ENCODE measurements at places on chromosomes 12 and 14.

DNA sequence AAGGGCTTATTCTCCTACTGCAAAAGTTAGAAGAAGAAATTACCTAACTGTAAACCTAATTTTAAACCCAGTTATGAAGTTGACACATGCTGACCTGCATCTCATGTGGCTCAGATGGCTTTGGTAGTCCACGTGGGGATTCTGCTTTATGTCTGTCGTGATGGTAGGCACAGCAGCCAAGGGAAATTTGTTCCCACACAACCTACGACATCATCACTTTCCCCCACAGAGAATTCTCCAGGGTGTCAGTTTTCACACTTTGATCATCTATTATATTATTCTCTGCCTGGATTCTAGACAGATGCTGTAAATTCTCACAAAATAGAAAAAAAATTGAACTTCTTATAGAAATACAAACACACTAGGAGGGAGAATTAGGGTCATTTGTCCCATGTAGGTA, 70.6 kb downstream of the PTHLH start:
- DNase-seq: no peak

GRCh38 chr12:71420775-71421406, 18.7 kb upstream of the LGR5 start:
- no peak for DNase-seq

GRCh38 chr14:42719391-42719790, 1112.7 kb downstream of the LRFN5 start:
- no peak for DNase-seq

DNA sequence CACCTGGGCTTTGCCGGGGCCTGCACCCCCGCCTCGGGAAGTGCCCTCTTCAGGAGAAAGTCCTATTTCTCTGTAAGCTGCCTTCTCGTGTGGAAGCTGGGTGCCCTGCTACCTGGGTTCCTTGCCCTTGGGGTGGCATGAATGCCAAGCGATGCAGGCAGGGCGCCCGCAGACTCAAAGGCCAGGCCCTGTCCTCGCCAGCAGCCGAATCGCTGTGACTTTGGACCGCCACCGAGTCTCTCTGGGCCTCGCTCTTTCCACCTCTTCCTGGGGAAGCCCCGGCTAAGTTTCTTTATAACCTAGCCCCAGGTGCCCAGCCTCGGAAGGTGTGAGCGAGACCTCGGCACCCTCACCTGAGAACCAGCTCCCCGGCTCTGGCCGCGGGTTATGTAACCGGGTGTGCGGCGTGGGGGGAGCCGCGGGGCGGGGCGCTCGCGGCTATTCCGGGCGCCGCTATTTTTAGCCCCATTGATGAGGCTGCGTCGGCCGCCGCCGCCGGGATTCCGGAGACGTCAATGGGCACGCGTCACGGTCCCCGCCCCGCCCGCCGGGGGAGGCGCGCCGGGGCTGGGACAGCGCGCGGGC, 14.6 kb upstream of the NR4A1 start:
- DNase-seq: peak; percentile 80

- no peak for DNase-seq
Observed at GRCh38 chr12:16612647-16613046, 6.7 kb upstream of the LMO3 start.

DNA sequence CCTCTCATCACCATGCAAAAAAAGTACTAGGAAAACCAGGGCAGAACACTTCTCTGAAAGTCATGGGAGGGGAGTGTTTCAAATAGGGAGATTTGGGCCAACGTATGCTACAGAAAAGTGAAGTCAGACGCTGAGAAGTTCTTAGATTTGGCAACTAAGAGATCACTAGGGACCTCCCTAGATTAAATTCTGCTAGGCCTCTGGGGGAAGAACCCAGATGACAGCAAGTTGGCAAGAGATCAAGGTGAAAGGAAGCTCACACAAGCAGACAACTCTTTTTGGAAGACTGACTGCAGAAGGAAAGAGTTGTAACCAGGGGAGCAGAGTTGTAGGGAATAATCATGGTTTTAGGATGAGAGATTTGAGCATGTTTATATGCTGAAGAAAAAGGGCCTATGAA, 20.7 kb downstream of the IQSEC3 start:
- DNase-seq: no peak

GRCh38 chr14:51529736-51530135, 122.0 kb upstream of the FRMD6 start:
- DNase-seq: no peak

- no peak for DNase-seq
Observed at GRCh38 chr12:65384240-65384639, 105.8 kb downstream of the MSRB3 start.

- DNase-seq: no peak
Observed at GRCh38 chr12:111643427-111643826, 42.3 kb downstream of the BRAP start.

DNA sequence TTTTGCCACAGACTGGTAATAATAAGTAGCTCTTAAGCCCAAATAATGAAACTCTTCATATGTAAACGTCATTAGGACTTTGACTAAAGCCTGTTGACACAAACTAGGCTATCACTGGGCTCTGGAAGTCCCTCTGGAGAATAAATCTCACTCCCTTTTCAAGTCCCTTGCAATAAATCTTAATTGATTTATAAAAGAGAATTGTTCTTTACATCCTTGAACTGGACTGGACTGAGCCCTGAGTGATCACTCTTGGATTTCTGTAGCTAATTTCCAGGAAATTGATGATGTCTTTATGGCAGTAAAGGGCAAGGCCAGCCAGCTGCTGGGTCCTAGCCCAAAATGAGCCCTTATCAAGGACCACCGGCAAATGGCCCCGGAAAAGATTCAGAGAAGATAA, 1162.7 kb downstream of the BCL11B start:
- no peak for DNase-seq

DNA sequence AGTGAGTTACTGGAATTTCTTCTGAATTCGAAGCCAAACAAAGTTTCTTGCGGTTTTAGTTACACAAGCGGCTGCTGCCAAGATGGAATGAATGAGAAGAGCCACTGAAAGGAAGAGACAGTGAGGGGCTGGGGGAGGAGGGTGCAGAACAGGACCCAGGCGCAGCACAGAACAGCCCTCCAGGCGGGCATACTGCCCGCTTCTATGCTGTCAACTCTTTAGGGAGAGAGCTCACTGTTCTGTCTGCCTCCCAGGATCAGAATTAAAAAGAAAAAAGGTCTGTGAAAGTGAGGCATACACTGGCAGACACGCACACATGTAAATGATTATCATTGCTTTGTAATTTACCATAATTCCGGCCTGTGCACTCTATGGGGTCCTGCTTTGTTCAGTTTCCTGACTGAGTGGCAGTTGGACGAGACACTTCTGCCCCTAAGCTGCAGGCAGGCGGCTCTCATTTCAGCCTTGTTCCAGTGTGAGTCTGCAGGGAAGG, 231.6 kb downstream of the CACNA1C start:
- no peak for DNase-seq

DNA sequence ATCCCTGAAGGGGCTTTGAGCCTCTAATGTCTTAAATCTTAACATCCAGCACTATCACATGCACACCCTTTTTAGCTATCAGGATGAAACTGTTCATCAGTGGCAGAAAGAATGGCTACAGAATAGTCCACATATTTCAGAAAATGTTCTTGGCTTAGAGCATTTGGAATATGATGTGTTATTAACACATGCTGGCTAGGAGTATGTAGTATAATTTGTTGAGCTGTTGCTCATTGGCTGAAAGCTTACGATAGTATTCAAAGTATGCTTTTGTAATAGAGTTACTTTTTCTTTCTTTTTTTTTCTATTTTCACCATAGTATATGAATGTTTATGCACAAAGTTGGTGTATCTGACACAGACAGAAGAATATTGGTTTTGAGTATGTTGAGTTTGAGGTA, 55.1 kb downstream of the MNAT1 start:
- no peak for DNase-seq

- no peak for DNase-seq
Observed at GRCh38 chr14:25518364-25518763, 468.4 kb upstream of the STXBP6 start.

GRCh38 chr14:34911209-34912150, 36.3 kb upstream of the BAZ1A start:
- no peak for DNase-seq

GRCh38 chr14:50533806-50534205, 1.4 kb upstream of the MAP4K5 start:
- DNase-seq: no peak

DNA sequence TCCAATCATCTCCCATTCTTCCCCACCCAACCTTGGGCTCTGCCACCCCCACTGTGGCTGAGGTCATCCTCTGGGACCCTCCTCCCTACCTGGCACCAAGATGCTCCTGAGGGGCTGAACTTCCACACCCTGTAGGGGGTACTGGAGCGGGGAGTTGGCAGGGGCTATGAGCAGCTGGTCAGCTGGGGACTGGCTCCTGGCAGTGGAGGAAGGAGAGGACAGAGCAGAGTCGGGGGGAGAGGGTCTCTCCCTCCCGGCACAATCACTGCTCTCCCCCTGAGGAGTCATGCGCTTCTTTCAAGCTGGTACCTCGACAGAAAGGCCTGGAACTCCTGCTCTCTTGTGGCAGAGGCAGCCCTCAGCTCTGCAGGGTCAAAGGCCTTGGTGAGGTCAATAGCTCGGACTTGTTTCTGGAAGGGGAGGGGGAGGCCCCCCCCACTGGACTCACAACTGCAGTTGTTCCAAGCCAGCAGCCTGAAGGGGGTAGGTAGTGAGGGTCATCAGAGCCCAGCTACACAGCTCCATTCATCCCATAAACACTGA, 2.0 kb downstream of the B4GALNT1 start:
- no peak for DNase-seq

DNA sequence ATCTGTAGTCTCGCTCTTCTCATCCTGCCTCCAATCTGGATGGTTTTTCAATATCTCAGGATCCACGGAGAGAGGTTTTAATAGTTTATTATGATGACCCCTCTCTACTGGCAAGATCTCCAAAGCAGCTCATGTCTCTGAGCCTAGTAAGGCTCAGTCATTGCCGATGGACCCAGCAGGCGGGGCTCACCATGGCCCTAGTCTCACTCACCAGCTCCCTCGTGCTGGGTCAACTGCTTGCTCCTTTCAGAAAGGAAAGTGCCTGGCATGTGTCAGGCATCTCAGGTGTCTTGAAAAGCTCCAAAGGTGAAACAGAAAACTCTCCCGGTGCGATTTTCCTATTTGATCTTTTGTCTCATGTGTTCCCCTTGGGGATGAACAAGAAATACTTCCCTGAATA, 179.0 kb downstream of the CALM1 start:
- no peak for DNase-seq

DNA sequence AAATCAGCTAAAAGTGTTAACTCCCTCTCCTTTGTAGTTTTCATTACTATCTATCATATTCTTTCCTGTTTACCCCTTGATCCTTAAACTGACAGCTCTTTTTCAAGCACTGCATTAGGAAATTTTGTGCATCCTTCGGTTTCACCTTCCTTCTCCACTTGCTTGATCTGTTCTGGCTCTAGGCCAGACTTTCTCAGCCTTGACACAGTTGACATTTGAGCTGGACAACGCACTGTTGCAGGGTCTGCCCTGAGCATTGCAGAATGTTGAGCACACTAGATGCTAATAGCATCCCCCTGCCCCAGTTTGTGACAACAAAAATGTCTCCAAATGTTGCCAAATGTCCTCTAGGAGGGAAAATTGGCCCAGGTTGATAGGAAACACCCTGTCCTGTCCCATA, 75.4 kb upstream of the KCNJ8 start:
- no peak for DNase-seq

GRCh38 chr12:79046021-79046420, 181.4 kb downstream of the SYT1 start:
- no peak for DNase-seq

GRCh38 chr12:57146961-57147944, at the start of gene LRP1-AS:
TSS of gene LRP1-AS (minus strand) at chr12:57147619.
- DNase-seq: no peak

GRCh38 chr12:47249719-47250357, 170.1 kb upstream of the AMIGO2 start:
- DNase-seq: no peak

DNA sequence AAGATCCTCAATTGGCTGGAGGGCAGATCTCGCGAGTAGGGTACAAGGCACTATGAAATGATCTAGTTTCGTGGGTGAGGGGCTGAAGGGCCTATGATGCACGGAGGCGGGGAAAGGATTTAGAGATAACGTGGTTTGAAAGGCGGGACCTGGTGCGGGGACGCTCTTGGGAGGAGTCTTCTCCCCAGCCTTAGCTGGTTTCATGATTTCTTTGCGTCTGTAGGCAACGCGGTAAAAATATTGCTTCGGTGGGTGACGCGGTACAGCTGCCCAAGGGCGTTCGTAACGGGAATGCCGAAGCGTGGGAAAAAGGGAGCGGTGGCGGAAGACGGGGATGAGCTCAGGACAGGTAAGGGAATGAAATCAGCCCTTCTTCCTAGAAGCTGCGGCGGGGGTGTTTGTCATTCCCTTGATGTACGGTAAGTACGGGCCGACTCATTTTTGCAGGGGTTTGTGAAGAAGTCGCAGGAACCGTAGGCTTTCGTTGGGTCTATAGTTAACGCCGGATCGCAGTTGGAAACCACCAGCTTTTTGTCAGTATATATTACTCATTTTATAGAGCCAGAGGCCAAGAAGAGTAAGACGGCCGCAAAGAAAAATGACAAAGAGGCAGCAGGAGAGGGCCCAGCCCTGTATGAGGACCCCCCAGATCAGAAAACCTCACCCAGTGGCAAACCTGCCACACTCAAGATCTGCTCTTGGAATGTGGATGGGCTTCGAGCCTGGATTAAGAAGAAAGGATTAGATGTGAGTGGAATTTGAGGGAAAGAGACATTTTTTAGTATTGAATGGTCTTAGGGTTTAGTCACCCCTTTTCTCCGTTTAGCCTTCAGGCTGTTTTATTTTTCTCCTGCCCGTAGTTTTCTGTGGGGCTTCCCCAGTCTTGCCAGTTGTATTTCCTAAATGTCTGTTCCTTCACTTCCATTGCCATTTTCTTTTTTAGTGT, 602 bp downstream of the APEX1 start:
- DNase-seq: no peak

DNA sequence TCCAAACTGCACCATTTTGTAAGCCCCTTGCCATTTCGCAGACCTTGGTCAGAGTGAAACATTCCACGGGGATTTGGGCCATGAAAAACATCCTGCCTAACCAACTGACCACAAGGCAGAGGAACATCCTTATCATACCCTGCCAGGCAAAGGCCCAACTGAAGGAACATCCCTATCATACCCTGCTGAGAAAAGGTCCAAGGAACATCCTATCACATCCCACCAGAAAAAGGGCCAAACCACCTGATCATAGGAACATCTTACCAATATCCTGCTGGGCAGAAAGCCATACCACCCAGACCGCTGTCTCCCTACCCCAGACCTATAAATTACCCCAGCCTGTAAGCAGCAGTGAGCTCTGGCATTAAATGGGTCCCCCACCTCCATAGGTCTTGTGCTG, 19.4 kb upstream of the LRRC9 start:
- DNase-seq: no peak

DNA sequence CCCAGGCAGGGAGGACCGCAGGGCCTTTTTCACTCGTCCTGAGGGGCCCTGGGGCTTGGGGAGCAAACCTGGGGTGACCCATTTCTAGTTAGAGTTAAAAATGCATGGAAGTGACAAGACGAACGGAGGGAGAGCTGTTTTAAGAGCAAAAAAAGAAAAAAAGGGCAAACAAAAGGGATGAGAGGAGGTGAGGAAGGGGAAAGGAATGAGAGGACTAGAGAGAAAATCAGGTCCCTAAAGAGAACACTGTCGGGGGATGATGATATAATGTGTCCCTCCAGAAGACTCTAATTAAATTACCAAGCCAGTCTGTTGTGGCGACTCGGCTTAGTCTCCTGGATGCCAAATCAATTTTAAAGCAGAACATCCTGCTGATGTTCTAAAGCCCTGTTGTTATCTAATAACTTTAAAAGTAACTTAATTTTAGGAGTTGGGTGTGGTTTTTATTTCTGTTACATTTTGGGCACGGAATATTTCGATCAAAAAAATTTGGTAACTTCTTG, 1.1 kb downstream of the ANO6 start:
- no peak for DNase-seq

GRCh38 chr14:100715803-100716202, 10.9 kb upstream of the DLK1 start:
- DNase-seq: no peak
